Chondrocyte (in vitro differentiated cells): ENCODE measurements at places on chromosomes 5 and 9. TPM values are rescaled to one million over a fixed set of nuclear protein-coding genes. Genes with fewer than 3 reads are reported as not detected.

GRCh38 chr9:27437652-27438373 lies 86.3 kb upstream of the IFNK start:
- no peak for DNase-seq

DNA sequence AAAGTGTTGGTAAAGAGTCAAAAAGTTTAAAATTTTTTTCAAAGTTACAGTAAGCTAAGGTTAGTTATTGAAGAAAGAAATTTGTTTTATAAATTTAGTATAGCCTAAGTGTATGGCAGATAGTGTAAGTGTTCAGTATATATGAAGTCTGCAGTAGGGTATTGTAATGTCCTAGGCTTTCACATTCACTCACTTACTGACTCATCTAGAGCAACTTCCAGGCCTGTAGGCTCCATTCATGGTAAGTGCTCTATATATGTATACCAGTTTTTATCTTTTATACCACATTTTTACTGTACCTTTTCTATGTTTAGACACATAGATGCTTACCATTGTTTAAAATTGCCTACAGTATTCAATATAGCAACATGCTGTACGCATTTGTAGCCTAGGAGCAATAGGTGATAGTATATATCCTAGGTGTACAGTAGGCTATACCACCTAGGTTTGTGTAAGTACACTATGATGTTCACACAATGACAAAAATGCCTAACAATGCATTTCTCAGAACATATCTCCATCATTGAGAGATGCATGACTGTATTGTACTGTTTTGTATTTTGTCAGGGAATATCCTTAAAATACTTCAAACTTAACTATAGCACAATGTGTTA lies 38.5 kb downstream of the CYSTM1 start:
- DNase-seq: no peak

DNA sequence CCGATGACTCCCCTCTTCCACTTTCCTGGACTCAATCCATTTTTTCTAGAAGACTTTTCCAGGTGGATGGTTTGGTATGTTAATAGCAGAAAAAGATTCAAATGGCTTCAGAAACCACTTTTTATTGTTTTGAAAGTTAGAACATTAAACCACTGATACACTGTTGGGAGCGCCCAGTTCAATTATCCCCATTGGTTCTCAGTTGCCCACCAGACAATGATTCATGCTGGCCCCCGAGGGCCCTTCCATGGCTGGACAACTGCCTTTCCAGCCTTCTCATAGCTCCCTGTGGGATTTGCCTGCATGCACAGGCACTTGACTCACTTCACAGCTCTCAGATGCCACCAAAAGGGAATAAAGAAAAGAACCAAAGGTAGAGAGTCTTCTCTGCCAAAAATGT lies 21.3 kb upstream of the ANKRD34B start:
- DNase-seq: no peak

DNA sequence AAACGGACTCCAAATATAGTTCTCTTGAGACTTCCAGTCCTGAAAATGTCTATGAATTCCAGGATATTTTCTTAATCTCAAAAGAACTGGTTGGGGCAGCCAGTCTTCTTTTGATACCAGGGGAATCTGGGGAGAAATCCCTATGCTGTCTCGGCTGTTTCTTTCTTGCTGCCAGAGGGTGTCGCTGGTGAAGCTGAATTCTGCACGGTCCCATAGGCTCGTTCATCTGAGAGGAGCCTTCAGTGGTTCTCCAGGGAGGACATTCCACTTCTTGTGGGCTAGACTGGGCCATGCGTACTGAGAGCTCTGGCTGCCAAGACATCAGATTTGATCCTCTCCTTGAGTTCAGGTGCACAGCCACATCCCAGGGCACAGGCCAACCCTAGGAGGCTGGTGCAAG lies 155.0 kb upstream of the CLINT1 start:
- DNase-seq: no peak

DNA sequence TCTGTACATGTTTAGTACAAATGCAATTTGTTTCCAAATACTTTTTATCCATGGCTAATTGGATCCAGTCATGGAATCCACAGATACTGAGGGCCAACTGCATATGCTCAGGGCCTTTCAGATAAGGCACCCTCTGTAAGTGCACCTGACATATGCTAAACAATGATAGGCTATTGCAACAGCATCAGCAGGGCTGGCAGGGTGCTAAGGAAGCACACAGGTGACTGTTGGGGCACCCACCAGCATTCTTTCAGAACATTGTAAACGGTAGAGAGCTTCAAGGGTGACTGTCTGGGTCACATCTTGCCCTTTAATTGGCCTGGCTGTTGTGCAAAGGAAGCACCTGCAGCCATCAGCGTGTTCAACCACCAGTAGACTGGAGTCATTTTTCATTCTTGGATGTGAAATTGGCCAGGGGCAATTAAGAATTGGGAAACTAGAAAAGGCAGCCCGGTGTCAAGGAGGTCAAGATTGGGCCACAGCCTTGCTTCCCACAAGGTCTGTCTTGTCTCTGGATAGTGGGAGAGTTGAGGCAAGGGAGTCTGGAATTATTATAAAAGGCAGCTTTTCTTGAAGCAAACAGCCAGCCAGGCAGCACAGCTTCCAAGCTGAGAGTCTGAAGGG lies 129.3 kb upstream of the RAI14 start:
- no peak for DNase-seq

DNA sequence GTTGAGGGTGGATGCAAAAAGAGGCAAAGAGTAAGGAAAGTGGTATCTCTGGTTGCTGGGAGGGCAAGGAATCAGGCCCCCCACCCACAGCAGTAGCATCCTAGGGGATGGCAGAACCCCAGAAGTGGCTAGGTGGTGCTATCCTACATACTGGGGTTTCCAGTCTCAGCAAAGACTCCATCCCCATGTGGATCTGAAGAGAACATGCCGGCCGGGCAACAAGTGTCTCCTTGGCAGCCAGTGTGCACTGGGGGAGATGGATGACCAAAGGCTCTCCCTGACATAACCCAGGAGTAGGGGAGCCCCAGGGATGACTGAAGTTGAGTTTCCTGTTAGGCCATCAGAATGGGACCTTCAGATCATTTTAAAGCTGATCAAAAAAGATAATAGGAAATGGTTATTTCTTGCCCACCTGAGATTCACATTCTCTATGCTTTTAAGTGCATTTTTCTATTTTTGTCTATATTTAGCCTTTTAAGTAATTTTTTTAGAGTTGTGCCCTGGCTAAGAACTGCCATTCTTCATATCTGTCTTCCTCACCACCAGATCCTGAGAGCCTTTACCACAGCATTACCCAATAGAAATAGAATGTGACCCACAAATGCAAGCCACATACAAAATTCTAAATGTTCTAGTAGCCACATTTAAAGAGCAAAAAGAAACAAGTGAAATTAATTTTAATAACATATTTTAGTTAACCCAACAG lies 78.7 kb upstream of the SMIM23 start:
- no peak for DNase-seq

DNA sequence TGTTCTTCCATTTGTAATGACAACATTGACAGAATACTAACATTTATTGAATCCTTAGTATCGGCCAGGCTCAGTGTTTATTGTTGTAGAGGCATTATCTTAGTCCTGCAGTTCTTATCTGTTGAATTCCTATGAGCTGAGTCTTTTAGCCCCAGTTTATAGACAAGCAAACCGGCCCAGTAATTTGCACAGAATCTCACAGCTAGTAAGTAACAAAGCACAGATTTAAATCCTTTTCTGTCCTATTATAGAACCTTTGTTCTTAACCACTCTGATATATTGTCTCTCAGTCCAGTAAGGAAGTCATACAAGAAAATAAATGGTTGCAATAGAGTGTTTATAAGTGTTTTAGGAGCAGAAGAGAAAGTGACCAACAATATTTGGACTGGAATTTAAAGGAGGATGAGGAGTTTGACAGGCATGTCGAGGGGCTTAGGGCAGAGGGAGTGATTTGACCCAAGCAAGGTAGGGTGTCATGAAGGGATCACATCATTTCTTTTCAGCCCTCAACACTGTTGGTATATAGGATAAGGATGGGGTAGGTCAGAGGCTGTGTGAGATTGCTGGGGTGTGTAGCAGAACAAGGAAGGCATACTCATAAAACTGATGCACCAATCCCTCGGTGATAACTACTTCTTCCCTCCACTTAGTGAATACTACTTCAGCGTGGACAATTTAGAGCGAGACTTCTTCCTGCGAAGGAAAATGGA lies 39.5 kb downstream of the LARP1 start:
- DNase-seq: no peak

GRCh38 chr5:129972465-129973141 lies 68.3 kb downstream of the CHSY3 start:
- no peak for DNase-seq

DNA sequence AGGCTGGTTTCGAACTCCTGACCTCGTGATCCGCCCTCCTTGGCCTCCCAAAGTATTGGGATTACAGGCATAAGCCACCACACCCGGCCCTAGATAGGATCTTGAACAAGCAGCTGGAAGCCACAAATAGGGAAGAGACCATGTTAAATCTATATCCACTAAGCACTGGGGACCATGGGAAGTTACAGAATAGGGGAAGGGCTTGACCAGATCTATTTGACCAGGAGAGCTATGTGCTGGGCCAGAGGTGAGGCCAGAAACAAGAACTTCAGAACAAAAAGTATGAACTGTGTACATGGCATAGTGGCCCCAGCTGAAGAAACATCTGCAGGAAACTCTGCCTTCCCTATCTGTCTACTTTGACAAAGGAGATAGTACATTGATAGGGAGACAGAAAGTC lies 10.8 kb downstream of the KLF4 start:
- no peak for DNase-seq

DNA sequence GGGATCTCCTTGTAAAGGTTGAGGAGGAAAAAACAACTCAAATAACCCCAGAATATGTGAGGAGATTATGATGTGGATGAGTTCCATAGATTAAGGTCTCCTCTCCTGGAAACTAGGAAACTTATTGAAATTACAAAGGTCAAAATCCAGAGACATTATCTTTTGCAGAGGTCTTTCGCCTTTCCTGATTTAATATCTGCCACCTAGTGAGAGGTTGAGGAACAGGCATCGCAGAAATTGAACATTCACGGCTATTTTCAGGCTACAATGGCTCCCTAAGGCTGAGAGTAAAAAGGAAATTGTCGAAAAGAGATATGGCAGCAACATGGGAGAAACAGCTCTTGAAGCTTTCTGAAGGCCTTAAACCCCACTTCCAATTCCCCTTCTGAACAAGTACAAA lies 127.5 kb upstream of the PLCXD3 start:
- DNase-seq: no peak

- DNase-seq: no peak
Measured at GRCh38 chr5:100560860-100561259, 25.7 kb downstream of the FAM174A start.

DNA sequence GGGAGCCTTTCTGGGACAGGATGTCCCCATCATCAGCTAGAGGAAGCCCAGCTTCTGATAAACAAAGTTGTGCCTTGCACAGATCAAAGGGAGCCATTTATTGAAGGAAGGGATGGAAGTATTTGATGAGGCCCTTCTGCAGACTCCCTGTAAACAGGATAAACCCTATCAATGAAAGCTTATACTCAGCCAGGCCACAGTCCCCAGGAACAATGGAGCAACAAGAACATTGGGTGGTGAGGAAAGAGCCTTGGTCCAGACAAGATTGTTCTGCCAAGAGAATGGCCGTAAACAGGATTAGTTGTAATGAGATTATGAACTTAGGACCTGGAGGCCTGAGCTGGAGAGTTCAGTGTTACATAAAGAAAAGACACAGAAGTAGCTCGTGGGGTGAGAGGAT lies 40.5 kb upstream of the LIFR start:
- DNase-seq: no peak

The PAEP gene
- not detected in 3 replicates for total RNA-seq

The GPR151 gene
- total RNA-seq: not detected in 3 replicates

The TAF1L gene
- total RNA-seq: 0.02 TPM in 1 of 3 replicates, not detected in the others

The HMMR gene
- total RNA-seq: 3.7 to 4.2 TPM (median 3.9 TPM) in 3 replicates

The HTR1A gene
- total RNA-seq: not detected in 3 replicates

The ORM1 gene
- not detected in 3 replicates for total RNA-seq

The NOXA1 gene
- 0.97 to 2.5 TPM (median 2.0 TPM) in 3 replicates for total RNA-seq

The CXCL14 gene
- total RNA-seq: 0.21 TPM in 1 of 3 replicates, not detected in the others

The ALDH1A1 gene
- total RNA-seq: 0.27 TPM in 1 of 3 replicates, not detected in the others

The LCN1 gene
- 0.60 TPM in 1 of 3 replicates, not detected in the others for total RNA-seq
